Activated CD4-positive, alpha-beta T cell treated with anti-CD3 and anti-CD28 coated beads, Interleukin-2, amount 10 ng/mL, durations not matched to agents 7 days and 5 days (primary cell): ENCODE measurements at places on chromosomes 2 and 18. TPM values are rescaled to one million over a fixed set of nuclear protein-coding genes. Genes with fewer than 3 reads are reported as not detected.

- no peaks in the 10 kb centered on the region for H3K4me1 ChIP-seq
- no peak overlapping the region for H3K4me3 ChIP-seq
- DNase-seq = no peak
- H3K36me3 ChIP-seq = no peaks in the 10 kb centered on the region
- no peak overlapping the region for H3K27ac ChIP-seq
Measured at GRCh38 chr2:132607426-132608090, 62.4 kb downstream of the LYPD1 start.

Gene CHRNA1
- total RNA-seq = not detected

Gene FAHD2A
- 35.9 TPM for total RNA-seq

- H3K27ac ChIP-seq = no peak overlapping the region
- no peak for DNase-seq
- H3K4me3 ChIP-seq = no peak overlapping the region
- H3K27me3 ChIP-seq = no peaks in the 10 kb centered on the region
Measured at GRCh38 chr18:55557211-55557610, 30.8 kb downstream of the TCF4 start.

DNA sequence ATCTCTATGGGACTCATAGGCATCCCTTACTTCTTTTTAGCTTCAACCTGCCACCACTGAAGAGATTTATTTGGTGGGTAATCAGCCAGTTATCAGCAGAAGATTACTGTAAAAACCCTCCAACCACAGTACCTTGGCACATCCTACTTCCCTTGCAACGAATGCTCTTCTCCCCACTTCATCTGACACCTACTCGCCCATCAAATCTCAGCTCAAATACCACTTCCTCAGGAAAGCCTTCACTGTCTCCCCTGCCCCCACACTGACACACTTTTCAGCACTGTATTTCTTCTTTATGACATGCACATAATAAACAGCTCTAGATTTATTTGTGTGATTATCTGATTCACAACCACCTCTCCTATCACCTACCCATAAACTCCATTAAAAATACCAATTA, 3.1 kb downstream of the KDSR start:
- H3K4me1 ChIP-seq = peaks cover 48% of the 10 kb centered on the region
- H3K27ac ChIP-seq = peak overlapping the region; percentile 1
- peak; percentile 64 for DNase-seq
- no peaks in the 10 kb centered on the region for H3K27me3 ChIP-seq
- peaks cover 40% of the 10 kb centered on the region for H3K36me3 ChIP-seq
- H3K4me3 ChIP-seq = peak overlapping the region; percentile 1

DNA sequence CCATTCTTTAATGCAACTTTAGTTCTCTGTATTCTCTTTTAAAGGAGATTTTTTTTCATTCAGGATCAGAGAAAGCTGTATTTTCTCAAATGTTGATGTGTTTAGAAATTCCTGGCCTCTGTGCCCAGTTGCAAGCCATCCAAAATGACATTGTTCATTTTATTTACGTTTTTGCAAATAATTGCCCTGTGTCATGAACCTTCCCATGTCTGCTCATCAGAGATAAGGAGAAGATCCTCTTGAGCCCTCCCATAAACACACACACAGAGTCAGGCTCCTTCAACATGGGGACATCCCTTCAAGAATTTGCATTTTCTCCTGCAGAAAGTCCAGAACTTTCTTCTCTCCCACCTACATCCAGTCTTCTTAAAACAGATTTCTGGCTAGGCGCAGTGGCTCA, 258.8 kb downstream of the GBX2 start:
- DNase-seq = no peak
- peaks cover 2% of the 10 kb centered on the region for H3K27me3 ChIP-seq
- H3K4me1 ChIP-seq = no peaks in the 10 kb centered on the region
- no peaks in the 10 kb centered on the region for H3K36me3 ChIP-seq

DNA sequence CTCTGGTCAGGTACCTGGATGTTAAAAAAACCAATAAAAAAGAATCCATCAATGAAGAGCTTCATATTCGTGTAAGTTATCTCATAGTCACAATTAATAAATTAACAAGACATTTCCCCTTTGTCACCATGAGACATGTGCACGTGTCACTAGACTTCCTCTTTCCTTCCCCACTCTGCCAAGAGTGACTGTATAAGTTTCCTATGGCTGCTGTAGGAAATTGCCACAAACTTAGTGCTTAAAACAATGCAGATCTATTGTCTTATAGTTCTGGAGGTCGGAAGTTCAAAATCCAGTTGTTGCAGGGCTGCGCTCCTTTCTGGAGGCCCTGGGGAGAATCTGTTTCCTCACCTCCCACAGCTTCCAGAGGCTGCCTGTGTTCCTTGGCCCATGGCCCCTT, 35.8 kb downstream of the SLC9A4 start:
- no peak overlapping the region for H3K27ac ChIP-seq
- H3K4me3 ChIP-seq = no peak overlapping the region
- DNase-seq = no peak
- H3K4me1 ChIP-seq = peaks cover 3% of the 10 kb centered on the region
- peaks cover 13% of the 10 kb centered on the region for H3K27me3 ChIP-seq
- no peaks in the 10 kb centered on the region for H3K36me3 ChIP-seq

DNA sequence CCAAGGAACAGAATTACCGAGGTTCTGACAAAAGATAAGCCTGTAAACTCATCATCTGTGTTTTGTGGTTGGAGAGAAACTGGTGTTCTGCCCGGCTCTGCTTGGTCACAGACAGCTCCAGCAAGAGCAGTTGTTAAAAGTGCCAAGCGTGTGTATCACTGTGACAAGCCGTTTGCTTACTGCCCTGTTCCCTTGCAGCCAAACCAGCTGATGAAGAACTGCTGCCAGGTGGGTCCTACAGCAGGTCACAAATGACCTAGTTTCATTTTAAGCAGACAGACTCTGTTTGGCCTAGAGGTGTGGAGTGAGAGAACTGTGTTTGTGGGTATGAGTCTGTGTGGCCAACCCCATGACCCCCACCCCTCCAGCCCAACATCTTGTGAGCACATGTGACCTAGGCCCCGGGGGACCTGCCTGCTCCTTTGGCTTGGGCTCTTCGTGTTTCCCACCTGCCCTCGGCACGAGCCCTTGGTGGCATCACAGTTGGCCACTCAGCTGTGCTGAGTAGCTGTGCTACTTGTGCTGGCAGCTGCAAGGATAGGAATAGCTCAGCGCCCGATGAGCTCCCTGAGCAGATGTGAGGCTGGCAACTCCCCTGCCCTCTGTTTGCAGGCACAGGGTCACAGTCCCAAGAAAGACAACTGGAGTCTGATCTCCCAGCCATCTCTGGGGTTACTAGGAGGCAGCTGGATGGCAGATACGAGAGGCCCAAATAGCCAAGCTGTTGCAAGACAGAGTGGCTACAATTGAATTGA, 9.7 kb downstream of the OXER1 start:
- H3K27ac ChIP-seq = no peak overlapping the region
- no peaks in the 10 kb centered on the region for H3K27me3 ChIP-seq
- no peak overlapping the region for H3K4me3 ChIP-seq
- H3K36me3 ChIP-seq = peaks cover 2% of the 10 kb centered on the region
- H3K4me1 ChIP-seq = no peaks in the 10 kb centered on the region

Gene HTR2B
- total RNA-seq = 2.1 TPM

DNA sequence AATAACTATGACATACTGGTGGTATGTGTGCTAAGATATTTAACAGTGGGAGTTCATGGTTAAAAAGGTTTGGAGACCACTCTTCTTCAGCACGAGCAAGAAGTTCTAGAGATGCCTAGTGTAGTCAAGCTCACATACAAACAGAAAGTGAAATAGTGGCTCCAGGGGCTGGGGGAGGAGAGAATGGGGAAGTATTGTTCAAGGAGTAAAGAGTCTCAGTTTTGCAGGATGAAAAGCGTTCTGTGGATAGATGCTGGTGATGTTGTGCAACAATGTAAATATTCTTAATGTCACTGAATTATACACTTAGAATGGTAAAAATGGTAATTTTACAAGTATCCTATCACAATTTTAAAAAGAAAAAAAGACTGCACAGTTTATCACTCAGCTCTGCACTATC, 29.0 kb upstream of the EPAS1 start:
- no peak for DNase-seq
- no peak overlapping the region for H3K4me3 ChIP-seq
- peaks cover 23% of the 10 kb centered on the region for H3K4me1 ChIP-seq
- H3K36me3 ChIP-seq = no peaks in the 10 kb centered on the region

GRCh38 chr2:180115269-180115668, 108.2 kb upstream of the CWC22 start:
- no peaks in the 10 kb centered on the region for H3K36me3 ChIP-seq
- no peak for DNase-seq
- H3K27ac ChIP-seq = no peak overlapping the region

- no peak for DNase-seq
- no peak overlapping the region for H3K4me3 ChIP-seq
- H3K27me3 ChIP-seq = no peaks in the 10 kb centered on the region
Measured at GRCh38 chr2:52387937-52388590, 1356.1 kb upstream of the NRXN1 start.

DNA sequence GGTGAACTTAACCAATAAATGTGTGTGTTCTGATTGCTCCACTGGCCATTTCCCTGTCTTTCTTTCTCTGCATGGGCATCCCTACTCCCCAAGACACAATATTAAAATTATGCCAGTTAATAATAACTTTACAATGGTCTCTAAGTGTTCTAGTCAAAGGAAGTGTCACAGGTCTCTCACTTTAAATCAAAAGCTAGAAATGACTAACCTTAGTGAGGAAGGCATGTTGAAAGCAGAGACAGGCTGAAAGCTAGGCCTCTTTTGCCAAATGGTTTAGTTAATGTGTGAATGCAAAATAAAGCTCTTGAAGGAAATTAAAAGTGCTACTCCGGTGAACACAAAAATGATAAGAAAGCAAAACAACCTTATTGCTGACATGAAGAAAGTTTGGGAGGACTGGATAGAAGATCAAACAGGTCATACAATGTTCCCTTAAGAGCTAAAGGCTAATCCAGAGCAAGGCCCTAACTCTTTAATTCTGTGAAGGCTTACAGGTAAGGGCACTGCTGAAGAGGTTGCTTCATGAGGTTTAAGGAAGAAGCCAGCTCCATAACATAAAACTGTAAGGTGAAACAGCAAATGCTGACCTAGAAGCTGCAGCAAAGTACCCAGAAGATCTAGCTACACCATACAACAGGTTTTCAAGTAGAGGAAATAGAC, 44.0 kb upstream of the ARHGAP15 start:
- peaks cover 30% of the 10 kb centered on the region for H3K4me1 ChIP-seq
- no peaks in the 10 kb centered on the region for H3K27me3 ChIP-seq
- peak overlapping the region; percentile 26 for H3K27ac ChIP-seq
- H3K36me3 ChIP-seq = no peaks in the 10 kb centered on the region
- no peak overlapping the region for H3K4me3 ChIP-seq

Gene PIAS2
- 33.3 TPM for total RNA-seq

- peaks cover 33% of the 10 kb centered on the region for H3K36me3 ChIP-seq
- no peak for DNase-seq
Measured at GRCh38 chr2:8679567-8679826, 2.4 kb upstream of the ID2 start.

GRCh38 chr2:172031536-172031935, 31.8 kb downstream of the METAP1D start:
- H3K27ac ChIP-seq = no peak overlapping the region
- no peaks in the 10 kb centered on the region for H3K4me1 ChIP-seq
- H3K27me3 ChIP-seq = no peaks in the 10 kb centered on the region
- no peaks in the 10 kb centered on the region for H3K36me3 ChIP-seq
- H3K4me3 ChIP-seq = no peak overlapping the region
- DNase-seq = no peak

DNA sequence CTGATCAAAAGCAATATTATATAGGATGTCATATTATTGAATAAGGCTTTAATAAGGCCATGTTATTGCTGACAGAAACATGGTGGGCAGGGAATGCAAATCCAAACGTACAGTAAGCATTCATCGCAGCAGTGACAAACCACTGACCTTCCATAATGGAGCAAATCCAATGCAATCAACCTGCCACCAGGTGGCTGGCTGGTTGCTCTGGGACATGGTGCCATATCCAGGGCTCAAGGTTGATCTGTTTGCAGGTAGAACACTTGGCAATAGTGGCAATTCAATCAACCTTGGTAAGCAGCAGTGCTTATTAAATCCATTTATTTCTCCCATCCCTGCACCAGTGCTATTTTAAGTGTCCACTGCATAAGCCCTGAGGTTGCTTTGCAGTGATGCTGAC, 75.4 kb downstream of the CERKL start:
- no peaks in the 10 kb centered on the region for H3K36me3 ChIP-seq
- peaks cover 7% of the 10 kb centered on the region for H3K27me3 ChIP-seq
- peaks cover 10% of the 10 kb centered on the region for H3K4me1 ChIP-seq
- no peak overlapping the region for H3K4me3 ChIP-seq
- no peak overlapping the region for H3K27ac ChIP-seq
- DNase-seq = no peak

Gene RSAD2
- 101 TPM for total RNA-seq

Gene FIGN
- not detected for total RNA-seq

GRCh38 chr2:151931030-151931611, 102.9 kb upstream of the ARL5A start:
- no peak for DNase-seq
- H3K4me3 ChIP-seq = no peak overlapping the region
- H3K27me3 ChIP-seq = peaks cover 26% of the 10 kb centered on the region
- H3K4me1 ChIP-seq = no peaks in the 10 kb centered on the region

- no peak overlapping the region for H3K4me3 ChIP-seq
- no peak for DNase-seq
- H3K27me3 ChIP-seq = no peaks in the 10 kb centered on the region
- peaks cover 27% of the 10 kb centered on the region for H3K4me1 ChIP-seq
- H3K36me3 ChIP-seq = peaks cover 58% of the 10 kb centered on the region
Measured at GRCh38 chr2:134274121-134274520, 20.2 kb downstream of the MGAT5 start.

Gene LRRC30
- not detected for total RNA-seq

GRCh38 chr2:240129311-240129710, 6.8 kb downstream of the COPS9 start:
- peaks cover 28% of the 10 kb centered on the region for H3K36me3 ChIP-seq
- no peak overlapping the region for H3K27ac ChIP-seq
- no peak overlapping the region for H3K4me3 ChIP-seq
- no peaks in the 10 kb centered on the region for H3K27me3 ChIP-seq
- DNase-seq = no peak

GRCh38 chr2:133712369-133712768, 144.1 kb upstream of the NCKAP5 start:
- no peaks in the 10 kb centered on the region for H3K27me3 ChIP-seq
- no peak overlapping the region for H3K27ac ChIP-seq
- H3K4me3 ChIP-seq = no peak overlapping the region
- DNase-seq = no peak
- H3K36me3 ChIP-seq = no peaks in the 10 kb centered on the region

Gene IL36A
- not detected for total RNA-seq
